Gastroesophageal sphincter (tissue), 4 donors: ENCODE measurements at places on chromosomes 7 and 10. TPM values are rescaled to one million over a fixed set of nuclear protein-coding genes. Genes with fewer than 3 reads are reported as not detected.

GRCh38 chr10:15791816-15792524, 68.3 kb downstream of the MINDY3 start:
- H3K36me3 ChIP-seq = no peaks in the 10 kb centered on the region
- peak; percentile 34 for ATAC-seq
- H3K4me1 ChIP-seq = peaks cover 35% of the 10 kb centered on the region
- no peak overlapping the region for H3K4me3 ChIP-seq
- no peaks in the 10 kb centered on the region for H3K27me3 ChIP-seq

GRCh38 chr10:112429654-112430230, 17.0 kb downstream of the ZDHHC6 start:
- H3K36me3 ChIP-seq = peaks cover 98% of the 10 kb centered on the region
- H3K27ac ChIP-seq = no peak overlapping the region
- no peaks in the 10 kb centered on the region for H3K4me1 ChIP-seq
- no peak for ATAC-seq
- no peak overlapping the region for H3K4me3 ChIP-seq

GRCh38 chr7:84092207-84092606, 102.4 kb downstream of the SEMA3A start:
- H3K36me3 ChIP-seq = no peaks in the 10 kb centered on the region
- H3K27me3 ChIP-seq = no peaks in the 10 kb centered on the region
- no peak for ATAC-seq
- no peaks in the 10 kb centered on the region for H3K4me1 ChIP-seq

DNA sequence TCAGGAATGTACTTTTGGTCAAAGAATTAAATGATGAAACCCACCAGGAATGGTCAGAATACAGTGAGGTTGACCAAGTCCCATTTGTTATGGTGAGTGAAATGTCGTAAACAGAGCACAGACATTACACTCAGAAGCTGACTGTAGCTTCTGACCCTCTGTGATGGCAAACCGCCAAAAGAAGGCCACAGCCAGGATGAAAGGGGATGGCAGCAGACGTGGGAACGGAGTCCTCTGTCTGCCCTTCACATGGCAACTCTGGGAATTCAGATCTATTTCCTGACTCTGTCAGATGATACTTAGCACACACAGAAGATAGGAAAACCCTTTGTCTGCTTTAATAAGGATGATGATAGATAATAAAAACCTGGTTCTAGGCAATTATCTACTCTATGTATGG, 757.1 kb downstream of the SORCS3 start:
- no peak overlapping the region for H3K4me3 ChIP-seq
- no peaks in the 10 kb centered on the region for H3K27me3 ChIP-seq
- no peak for ATAC-seq
- H3K36me3 ChIP-seq = no peaks in the 10 kb centered on the region

- H3K27me3 ChIP-seq = no peaks in the 10 kb centered on the region
- H3K4me1 ChIP-seq = peaks cover 49% of the 10 kb centered on the region
- peak overlapping the region; percentile 74 for H3K27ac ChIP-seq
- H3K4me3 ChIP-seq = no peak overlapping the region
Observed at GRCh38 chr10:7610651-7611389, 55.9 kb downstream of the ITIH5 start.

- H3K27me3 ChIP-seq = no peaks in the 10 kb centered on the region
- no peak overlapping the region for H3K4me3 ChIP-seq
- H3K36me3 ChIP-seq = no peaks in the 10 kb centered on the region
- ATAC-seq = no peak
Observed at GRCh38 chr7:156203923-156204322, 391.7 kb upstream of the SHH start.

GRCh38 chr10:111725050-111725449, 458.5 kb downstream of the GPAM start:
- no peak overlapping the region for H3K4me3 ChIP-seq
- H3K4me1 ChIP-seq = no peaks in the 10 kb centered on the region
- no peak overlapping the region for H3K27ac ChIP-seq
- no peaks in the 10 kb centered on the region for H3K27me3 ChIP-seq
- no peak for ATAC-seq
- no peaks in the 10 kb centered on the region for H3K36me3 ChIP-seq

DNA sequence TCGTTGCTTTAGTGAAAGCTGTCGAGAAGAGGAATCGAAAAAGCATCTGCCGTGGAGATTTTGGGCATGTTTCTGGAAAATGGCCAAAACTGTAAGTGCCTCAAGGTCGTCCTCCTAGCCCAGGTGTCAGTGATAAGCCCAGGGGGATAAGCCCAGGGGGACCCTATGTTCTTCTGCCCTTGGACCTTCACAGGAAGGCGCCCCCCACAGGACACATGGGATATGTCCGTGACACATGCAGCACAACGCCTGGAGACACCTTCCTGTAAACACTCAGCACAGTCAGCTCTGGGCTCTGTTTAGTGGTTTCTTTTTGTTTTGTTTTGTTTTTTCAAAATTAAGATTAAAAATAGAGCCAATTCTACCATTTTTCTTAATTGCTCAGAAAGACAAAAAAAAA, 272.7 kb downstream of the KLF6 start:
- H3K27ac ChIP-seq = no peak overlapping the region
- no peaks in the 10 kb centered on the region for H3K4me1 ChIP-seq
- H3K27me3 ChIP-seq = no peaks in the 10 kb centered on the region
- no peak overlapping the region for H3K4me3 ChIP-seq
- ATAC-seq = no peak

- no peak overlapping the region for H3K27ac ChIP-seq
- H3K4me1 ChIP-seq = peaks cover 16% of the 10 kb centered on the region
- no peaks in the 10 kb centered on the region for H3K27me3 ChIP-seq
- ATAC-seq = no peak
- no peak overlapping the region for H3K4me3 ChIP-seq
Observed at GRCh38 chr10:50322077-50322476, 70.8 kb upstream of the ASAH2 start.

The PAOX gene
- total RNA-seq = 14.5 TPM

DNA sequence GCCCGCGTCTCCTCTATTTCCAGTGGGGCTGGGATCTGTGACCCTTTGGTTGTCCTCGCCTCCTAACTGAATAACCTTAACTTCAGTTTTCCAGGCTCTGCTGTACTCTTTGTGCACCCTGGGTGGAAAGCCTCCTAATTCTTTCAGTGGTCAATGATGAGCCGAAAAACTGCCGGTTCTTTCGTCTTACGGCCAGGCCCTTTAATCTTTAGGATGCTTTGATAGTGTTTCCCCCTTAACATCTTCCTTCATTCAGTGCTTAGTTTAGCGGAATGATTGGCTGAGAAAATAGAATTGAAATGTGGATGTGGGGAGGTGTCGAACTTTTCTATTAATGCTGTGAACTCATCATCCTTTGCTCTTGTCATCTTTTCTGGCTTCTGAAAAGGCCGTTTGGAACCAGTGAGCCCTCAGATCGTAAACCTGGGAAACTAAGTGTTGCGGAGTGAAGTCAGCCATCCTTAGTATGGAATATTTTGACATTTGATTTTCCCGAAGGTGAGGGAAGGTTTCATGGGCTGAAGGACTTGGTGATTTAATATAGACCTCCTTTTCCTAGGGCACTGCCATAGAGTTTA, 847 bp downstream of the GARS1 start:
- H3K4me3 ChIP-seq = peak overlapping the region; percentile 81
- peaks cover 47% of the 10 kb centered on the region for H3K4me1 ChIP-seq
- peak overlapping the region; percentile 93 for H3K27ac ChIP-seq
- peaks cover 7% of the 10 kb centered on the region for H3K36me3 ChIP-seq
- no peaks in the 10 kb centered on the region for H3K27me3 ChIP-seq
- ATAC-seq = no peak

- no peaks in the 10 kb centered on the region for H3K36me3 ChIP-seq
- H3K4me3 ChIP-seq = no peak overlapping the region
- H3K4me1 ChIP-seq = no peaks in the 10 kb centered on the region
- ATAC-seq = no peak
Observed at GRCh38 chr7:41574377-41574776, 128.5 kb downstream of the INHBA start.

The MEPCE gene
- total RNA-seq = 34.2 TPM

DNA sequence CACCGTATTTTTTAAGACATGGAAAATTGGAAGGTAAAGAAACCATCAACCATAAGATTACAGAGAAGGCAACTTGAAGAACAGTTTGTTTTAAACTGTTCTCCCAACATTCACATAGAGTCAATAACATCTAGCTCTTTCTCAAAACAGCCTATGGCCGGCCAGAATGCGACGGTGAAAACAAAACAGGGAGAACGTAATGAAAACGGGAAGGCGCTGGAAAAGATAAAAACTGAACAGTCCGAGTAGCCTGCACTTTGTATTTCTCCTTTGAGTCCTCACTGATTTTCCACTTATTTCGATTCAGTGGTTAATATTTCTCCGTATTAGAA, 637 bp downstream of the MICU1 start:
- H3K4me3 ChIP-seq = peak overlapping the region; percentile 67
- no peak for ATAC-seq
- no peaks in the 10 kb centered on the region for H3K27me3 ChIP-seq
- H3K27ac ChIP-seq = peak overlapping the region; percentile 52
- H3K36me3 ChIP-seq = no peaks in the 10 kb centered on the region
- H3K4me1 ChIP-seq = no peaks in the 10 kb centered on the region

GRCh38 chr7:116542618-116543017, 17.8 kb downstream of the CAV1 start:
- no peak for ATAC-seq
- H3K36me3 ChIP-seq = peaks cover 30% of the 10 kb centered on the region
- H3K4me1 ChIP-seq = peaks cover 16% of the 10 kb centered on the region

GRCh38 chr7:47943676-47944474, 4.4 kb downstream of the PKD1L1 start:
- no peak overlapping the region for H3K4me3 ChIP-seq
- H3K27me3 ChIP-seq = no peaks in the 10 kb centered on the region
- no peak overlapping the region for H3K27ac ChIP-seq
- no peak for ATAC-seq
- no peaks in the 10 kb centered on the region for H3K4me1 ChIP-seq

The CHRM2 gene
- total RNA-seq = 130 TPM

The KEL gene
- not detected for total RNA-seq

- no peaks in the 10 kb centered on the region for H3K27me3 ChIP-seq
- H3K36me3 ChIP-seq = no peaks in the 10 kb centered on the region
- H3K4me1 ChIP-seq = no peaks in the 10 kb centered on the region
- H3K27ac ChIP-seq = no peak overlapping the region
- H3K4me3 ChIP-seq = no peak overlapping the region
Observed at GRCh38 chr10:86595496-86595895, 58.9 kb upstream of the OPN4 start.

GRCh38 chr10:11435581-11435981, 175.9 kb downstream of the USP6NL start:
- no peak overlapping the region for H3K4me3 ChIP-seq
- no peaks in the 10 kb centered on the region for H3K27me3 ChIP-seq
- H3K27ac ChIP-seq = no peak overlapping the region
- H3K4me1 ChIP-seq = no peaks in the 10 kb centered on the region
- no peak for ATAC-seq
- no peaks in the 10 kb centered on the region for H3K36me3 ChIP-seq

DNA sequence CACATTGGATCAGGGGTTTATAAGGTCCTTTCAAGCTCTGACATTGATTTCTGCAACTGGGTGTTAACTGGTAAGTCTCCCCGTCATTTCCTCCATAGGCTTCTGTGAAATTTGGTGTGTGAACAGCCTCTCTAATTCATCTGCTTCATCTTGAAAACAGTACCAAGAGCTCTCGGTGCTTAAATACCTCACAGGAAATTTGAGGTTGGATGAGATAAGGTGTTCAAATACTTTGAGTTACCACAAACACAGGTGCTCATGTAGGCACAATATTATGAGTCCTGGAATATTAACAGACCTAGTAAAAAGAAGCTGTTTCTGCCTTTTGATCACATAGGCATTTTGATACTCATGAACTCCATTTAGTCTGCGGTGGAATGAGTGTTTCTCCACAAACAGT, 85.2 kb downstream of the RTKN2 start:
- no peaks in the 10 kb centered on the region for H3K36me3 ChIP-seq
